GM23248 (cell line): ENCODE measurements at places on chromosomes 1 and 21. TPM values are rescaled to one million over a fixed set of nuclear protein-coding genes. Genes with fewer than 3 reads are reported as not detected.
A peak's percentile ranks its signal among the peaks of the same experiment; 100 is the strongest.

- peak; percentile 70 for DNase-seq
These were observed 28.0 kb upstream of the NRDC start for GRCh38 chr1:51906306-51907078.

DNA sequence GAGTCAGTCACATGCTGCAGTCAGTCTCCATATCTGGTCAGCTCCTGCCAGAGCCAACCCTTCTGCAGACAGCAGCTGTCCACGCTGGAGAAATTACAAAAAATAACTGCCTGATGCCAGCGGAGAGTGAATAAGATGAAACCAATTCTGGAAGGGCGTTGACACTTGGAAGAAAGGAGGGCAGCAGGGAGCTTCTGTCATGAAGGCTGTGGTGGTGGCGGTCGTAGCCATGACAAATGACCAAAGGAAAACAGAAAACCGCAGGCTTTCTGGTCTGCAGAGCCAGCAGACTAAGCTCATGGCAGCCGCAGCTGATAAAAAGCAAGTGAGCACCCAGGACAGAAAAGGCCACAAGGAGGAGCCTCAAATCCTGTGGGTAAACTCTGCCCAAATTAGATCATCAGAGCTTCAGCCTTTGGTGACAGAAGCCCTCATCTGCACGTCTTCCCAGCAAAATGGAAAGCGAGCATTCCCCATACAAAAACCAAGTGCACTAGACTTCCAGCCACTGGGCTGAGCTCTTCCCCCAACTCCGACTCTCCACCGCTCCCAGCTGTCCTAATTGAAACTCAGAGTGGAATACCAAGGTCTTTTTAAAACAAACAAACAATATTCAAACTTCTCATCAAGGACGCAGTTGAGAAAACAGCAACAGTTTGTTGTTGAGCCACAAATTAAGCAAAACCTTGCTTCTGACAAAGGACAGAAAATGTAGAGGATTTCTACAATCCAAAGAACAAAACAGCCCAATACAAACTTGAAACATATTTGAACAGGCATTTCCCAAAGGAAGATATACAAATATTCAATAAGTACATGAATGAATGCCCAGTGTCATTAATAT is 28.7 kb downstream of the RSPH1 start:
- DNase-seq = peak; percentile 53

GRCh38 chr1:63523738-63524137 is 413 bp downstream of the EFCAB7 start:
- peak; percentile 54 for DNase-seq

- peak; percentile 55 for DNase-seq
These were observed 2.0 kb downstream of the CAMK2N1 start for GRCh38 chr1:20483833-20484518.

- DNase-seq = peak; percentile 81
These were observed 120.9 kb upstream of the IPO9 start for GRCh38 chr1:201708085-201708512.

- DNase-seq = no peak
These were observed 38.7 kb upstream of the NEK2 start for GRCh38 chr1:211714154-211714553.

DNA sequence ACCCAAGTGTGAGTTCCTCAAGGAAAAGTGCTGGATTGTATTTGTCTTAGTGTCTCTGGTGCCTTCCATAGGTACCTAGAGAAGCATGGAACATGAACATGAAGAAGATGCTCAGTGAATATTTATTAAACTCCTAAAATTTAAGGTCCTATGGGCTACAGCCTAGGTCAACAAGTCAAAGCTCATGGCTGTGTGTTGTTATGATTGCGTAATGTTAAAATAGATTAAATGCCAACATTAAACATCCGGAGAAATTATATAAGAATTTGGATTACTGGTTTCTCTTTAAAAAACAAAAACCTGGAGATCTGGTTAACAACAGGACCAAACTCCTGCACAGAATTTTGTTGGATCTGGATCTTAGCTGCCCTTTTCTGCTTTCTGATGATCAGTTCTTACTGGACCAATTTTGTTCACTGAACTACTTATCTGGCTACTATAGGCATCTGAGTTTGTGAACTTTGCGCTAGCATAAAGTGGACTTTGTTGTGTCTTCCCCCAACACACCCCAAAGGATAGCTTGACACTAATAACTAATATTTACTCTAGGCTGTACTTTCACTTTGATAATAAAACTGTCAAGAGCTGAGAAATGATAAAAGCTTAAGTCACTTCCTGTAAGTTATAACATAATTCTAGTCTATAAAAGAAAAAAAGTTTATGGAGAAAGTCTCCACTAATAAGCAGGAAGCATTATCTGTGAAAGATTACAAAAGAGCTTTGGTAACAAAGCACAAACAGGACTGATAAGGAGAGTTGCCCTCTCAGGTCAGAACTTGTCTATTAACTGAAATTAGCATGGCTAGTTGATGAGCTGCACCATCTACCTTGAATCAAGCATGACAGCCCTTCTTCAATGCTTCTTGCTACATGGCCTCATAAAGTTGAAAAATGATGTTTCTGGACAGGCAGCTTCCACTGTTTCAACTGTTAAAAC is 20.7 kb downstream of the F5 start:
- no peak for DNase-seq

DNA sequence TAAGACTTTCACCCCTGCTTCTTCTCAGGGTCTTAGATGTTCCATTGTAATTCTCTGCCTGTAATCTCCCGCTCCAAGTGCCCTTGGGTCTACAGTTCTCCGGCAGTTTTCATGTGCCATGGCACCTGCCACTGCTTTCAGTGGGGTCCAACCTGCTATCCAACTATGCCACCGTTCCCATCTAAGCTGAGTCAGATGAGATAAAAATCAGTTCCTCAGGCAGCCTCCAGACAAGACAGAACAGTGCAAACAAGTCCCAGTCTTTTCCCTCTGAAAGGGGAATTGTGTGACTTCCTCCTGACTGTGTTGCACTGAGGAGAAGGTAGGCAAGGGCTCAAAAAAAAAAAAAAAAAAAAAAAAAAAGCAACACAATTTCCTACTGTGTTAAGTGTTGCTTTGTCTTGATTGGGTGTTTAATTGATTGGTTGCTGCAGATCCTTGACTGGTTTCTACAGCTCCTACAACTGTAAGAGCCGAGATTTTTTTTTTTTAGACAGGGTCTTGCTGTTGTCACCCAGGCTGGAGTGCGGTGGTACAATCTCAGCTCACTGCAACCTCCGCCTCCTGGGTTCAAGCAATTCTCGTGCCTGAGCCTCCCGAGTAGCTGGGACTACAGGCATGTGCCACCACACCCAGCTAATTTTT is 50.7 kb downstream of the EBNA1BP2 start:
- no peak for DNase-seq

DNA sequence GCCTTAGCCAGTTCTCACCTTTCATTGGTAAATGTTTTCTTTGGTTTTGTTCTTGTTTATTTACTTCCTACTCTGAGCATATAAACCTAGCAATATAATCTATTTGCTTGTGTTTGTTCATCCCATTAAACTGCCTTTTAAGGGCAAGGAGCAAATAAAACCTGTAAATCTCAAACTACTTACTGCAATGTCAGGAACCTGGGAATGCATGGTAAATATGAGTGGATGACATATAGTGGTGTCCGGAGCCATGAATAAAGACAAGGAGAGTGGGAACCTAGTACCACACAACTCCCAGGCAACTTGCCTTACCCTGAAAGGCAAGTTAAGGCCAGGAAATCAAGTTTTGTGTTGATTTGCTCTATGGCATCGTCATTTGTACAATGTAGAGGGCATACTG is 1133.7 kb upstream of the NCAM2 start:
- no peak for DNase-seq

DNA sequence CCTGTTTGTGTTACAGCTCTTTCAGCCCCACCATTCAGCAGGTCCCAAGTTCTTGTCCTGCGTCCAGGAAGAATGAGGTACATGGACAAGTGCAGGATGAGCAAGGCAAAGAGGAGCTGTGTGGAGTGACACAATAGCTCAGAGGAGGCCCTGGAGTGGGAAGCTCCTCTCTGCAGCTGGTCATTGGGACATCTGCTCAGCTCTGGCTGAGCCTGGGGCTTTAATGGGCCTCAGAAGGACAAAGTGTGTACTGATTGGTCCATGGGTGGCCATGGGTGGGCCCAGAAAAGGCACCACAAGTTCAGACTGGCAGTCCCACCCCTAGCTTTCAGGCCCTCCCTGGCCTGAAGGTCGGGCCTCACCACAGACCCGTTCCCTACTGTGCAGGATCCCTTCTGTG is 14.7 kb upstream of the HYI start:
- no peak for DNase-seq

GRCh38 chr1:206497774-206498173 is 9.6 kb upstream of the RASSF5 start:
- DNase-seq = no peak

DNA sequence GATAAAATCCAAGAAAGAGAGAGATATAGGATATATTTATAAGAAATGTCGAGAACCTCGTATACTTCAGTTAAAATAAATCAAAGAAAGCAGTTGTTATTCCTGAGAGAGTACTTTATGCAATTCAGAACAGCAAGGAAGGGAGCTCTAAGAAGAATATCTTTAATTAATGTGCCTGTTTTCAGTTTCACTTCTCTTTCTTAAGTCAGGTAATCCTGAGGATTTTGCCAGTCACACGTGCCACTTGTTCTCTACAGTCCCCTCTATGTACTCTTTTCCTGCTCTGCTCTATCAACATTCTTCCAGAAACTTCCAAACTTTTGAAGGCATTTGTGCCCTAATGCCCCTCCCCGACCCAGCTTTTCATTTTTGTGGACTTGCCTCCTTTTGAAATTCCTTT is 211.9 kb downstream of the AKT3 start:
- DNase-seq = no peak

DNA sequence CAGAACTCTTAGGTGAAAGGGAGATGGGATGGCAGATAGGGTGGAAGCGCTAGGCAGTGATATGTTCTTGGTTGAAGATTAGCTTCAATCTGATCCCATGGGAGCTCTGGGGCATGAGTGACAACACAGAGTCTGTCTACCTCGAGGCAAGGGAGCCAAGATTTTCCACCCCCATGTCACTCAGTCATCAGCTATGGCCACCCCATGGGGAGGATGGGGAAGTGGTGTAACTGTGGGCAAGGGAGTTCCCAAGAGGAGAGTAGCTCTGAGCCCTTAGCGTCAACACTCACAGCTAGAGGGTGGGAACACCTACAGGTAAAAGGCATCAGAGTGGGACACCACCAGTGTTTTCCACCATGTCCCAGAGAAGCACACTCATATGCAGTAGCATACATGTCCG is 30.3 kb upstream of the C1QA start:
- no peak for DNase-seq

ATP6V1G3 gene
- 1.3 and 2.9 TPM in 2 replicates for polyA plus RNA-seq

ASAP3 gene
- 13.9 and 14.1 TPM in 2 replicates for polyA plus RNA-seq

RAB7B gene
- 7.6 and 7.7 TPM in 2 replicates for polyA plus RNA-seq

TMPRSS3 gene
- not detected in 2 replicates for polyA plus RNA-seq

PAQR6 gene
- polyA plus RNA-seq = 0.38 and 0.81 TPM in 2 replicates

SLC50A1 gene
- polyA plus RNA-seq = 55.1 and 58.3 TPM in 2 replicates
